Fibroblast of skin of abdomen (primary cell): ENCODE measurements at places on chromosomes 2 and 18.

DNA sequence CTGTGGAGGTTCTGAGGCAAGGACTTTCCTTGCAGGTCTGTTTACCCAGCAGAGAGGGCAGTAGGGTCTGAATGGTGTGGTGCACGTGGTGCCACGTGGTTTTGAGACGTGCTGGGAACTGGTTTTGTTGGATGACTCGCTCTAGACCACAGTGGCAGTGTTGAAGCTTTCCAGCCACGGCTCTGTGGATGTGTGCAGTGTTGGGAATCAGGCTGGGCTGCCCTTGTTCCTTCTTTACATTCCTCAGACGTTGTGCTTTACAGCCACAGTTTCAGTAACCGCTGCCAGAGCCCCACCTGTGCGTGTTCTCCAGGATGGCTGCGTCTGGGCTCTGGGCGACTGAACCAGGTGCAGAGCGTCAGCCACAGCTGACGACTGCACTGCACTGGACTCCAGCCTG, 8.2 kb downstream of the CTDP1 start:
- peak; percentile 13 for DNase-seq

DNA sequence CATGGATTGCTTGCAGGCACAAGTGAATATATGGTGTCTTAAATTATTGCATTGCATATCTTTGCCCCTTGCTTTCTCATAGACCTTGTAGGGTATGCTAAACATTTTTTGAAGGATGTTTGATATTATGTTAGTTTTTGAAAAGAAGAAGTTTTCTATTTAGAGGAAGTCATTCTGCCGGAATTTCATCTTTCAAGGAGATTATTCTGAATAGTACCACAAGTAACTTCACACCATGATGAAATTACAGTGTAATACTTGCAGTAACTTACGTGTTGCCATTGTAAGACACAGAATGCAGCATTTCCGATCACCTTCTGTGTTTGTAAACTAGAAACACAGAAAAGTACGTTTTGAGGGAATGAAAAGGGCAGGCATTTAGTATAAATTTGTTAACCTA, 71.9 kb downstream of the ACVR2A start:
- no peak for DNase-seq

DNA sequence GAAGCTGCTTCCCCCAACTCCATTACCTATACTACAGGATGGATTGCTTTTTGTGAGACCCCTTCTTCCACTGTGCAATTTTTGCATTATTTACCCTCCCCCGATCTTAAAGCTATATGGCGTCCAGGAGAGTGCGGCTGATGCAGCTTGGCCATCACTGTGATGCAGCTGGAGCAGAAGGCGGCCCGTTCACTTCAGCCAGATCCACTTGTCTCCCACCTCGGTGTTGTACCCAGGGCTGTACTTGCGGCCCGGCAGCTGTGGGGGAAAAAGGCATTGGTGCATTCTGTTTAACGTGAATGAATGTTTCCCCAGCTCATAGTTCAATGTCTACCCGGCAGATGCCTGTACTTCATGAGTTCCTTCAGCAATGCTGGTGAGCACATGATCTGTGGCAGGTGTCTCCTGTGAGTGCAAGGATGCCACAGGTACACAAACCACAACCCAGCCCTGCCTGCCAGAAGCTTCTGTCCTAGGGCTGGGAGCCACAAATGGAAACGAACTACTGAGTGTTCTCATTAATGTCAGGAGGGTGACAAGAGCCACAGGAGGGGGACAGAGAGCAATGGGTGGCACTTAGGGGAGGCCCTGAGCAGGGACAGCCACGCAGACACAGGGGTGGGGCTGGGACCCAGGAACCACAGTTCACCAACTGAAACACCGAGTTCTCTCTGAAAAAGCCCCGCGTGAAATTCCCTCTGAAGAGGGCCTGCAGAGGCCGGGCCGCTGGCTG, 64.0 kb downstream of the NDUFA10 start:
- no peak for DNase-seq

DNA sequence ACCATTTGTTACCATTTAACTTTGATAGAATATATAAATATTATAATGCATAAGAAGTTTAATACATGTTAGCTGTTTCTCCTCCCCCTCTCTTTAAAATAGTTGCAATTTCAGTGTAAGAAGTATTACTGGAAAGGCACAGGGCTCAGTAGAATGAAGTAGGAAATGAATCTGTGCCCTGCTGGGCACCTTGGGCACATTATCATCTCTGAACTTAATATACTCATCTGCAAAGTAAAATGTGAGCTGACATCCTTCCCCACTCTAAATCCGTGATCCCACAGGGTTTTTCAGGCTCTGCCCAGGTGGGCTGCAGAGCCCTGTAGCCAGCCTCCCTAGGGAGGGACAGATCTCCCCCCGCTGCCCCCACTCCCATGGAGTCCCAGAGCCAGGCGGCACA, 56.8 kb downstream of the DPP4 start:
- DNase-seq, result no peak

DNA sequence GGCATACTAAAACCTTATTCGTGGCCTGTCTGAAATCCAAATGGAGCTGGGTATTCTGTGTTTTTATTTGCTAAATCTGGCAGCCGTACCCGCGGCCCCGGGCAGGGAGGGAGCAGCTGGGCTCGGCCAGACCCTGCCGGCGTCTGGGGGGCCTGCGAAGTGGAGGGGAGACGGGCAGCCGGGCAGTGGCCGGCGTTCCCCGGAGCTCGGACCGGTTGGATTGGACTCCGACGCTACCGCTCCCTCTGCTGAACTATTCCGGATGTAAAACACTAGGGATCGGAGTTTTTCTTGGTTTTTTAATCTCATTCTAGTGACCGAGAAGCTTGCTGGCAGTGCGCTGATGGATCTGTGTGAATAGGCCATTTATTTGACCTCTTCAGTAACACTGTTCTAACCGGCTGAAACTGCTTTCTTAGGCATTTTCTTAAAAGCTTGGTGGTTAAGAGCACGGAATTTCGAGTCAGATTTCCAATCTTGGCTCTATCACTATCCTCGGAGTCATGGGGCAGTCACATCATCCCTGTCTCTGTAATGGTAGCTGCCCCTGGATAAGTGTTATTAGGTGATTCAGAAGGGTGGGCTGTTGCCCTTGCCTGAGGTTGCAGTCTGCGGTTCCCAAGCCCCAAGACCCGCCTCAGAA, 694 bp downstream of the UNC50 start:
- peak; percentile 20 for DNase-seq

DNA sequence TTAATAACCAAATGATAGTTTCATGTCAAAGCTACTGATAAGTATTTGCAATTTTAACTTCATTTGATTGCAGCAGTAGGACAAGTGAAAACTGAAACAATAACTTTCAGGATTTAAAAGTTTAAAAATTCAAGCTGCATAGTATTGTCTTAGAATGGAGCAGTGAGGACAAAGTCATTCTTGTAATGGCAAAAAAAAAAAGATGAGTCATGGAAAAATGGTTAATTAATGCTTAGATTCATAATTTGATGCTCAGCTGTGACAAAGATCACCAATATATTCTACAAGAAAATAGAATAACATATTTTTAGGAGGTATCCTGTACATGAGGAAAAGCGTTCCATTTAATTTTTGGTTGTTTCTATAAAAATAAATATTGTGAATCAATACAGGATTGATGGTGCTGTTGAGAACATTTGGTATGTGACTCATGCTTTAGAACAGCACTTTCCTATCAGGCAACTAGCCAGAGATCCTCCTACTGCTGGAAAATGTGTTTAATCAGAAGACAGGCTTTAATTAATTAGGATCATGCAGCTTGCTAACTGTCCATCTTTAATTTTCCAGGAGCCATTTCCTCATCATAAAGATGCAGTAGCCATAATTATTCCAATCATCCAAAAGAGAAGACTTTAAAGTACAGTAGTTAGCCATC, 239.0 kb upstream of the MMADHC start:
- peak; percentile 57 for DNase-seq

DNA sequence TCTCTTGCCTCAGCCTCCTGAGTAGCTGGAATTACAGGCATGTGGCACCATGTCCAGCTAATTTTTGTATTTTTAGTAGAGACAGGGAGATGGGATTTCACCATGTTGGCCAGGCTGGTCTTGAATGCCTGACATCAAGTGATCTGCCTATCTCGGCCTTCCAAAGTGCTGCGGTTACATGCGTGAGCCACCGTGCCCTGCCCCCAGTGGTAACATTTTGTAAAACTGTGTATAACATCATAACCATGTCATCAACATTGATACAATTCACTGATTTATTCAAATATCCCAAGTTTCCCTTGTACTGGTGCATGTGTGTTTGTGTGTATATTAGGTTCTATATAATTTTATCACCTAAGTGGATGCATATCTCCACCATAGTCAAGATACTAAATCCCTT, 70.0 kb downstream of the PDCL3 start:
- DNase-seq, result no peak

DNA sequence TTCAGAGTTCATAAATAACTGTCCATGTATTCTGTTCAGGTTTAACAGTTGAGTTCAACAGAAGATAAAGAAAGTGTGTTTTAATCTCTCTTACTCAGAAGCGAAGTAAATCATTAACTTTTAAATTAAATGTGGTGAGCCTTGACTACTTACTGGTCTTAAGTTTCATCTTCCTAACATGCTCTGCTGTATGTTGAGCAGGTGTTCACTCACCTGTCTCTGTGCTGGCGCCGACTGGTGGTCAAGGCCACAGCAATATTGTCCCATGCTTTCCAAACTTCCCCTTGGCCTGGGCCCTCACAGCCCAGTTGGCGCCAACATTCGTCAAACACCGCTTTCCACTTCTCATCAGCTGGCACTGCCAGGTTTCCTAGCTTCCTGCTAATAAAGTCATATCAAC, 17.0 kb upstream of the MPP4 start:
- DNase-seq, result no peak

GRCh38 chr2:75375646-75376582, 176.6 kb upstream of the TACR1 start:
- peak; percentile 44 for DNase-seq

- DNase-seq, result peak; percentile 43
These were observed 139.4 kb upstream of the HAAO start for GRCh38 chr2:42931818-42932195.

DNA sequence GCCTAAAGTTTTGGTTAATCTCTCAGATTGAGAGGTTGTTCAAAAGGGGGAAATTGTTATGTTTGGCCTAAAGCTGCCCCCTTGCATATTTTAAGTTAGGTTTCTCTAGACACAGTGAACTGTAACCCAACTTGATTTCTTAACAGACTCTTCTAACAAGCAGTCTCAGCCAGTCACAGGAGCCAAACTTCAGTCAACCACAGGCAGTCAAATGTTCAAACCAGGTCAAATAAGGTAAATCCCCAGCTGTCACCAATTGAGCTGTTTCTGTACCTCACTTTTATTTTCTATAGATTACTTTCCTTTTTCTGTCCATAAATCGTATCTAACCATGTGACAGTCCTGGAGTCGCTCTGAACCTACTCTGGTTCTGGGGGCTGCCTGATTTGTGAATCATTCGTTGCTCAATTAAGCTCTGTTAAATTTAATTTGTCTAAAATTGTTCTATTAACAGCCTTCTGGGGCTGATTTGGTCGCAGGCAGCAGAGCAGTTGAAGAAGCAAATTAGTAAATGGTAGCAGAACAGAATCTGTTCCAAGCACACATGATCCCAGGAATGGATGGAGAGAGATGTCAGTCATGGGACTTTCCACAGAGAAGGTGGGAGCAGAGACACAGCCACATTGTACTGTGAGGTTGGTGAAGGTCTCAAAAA, 16.4 kb upstream of the NFU1 start:
- DNase-seq, result peak; percentile 22

DNA sequence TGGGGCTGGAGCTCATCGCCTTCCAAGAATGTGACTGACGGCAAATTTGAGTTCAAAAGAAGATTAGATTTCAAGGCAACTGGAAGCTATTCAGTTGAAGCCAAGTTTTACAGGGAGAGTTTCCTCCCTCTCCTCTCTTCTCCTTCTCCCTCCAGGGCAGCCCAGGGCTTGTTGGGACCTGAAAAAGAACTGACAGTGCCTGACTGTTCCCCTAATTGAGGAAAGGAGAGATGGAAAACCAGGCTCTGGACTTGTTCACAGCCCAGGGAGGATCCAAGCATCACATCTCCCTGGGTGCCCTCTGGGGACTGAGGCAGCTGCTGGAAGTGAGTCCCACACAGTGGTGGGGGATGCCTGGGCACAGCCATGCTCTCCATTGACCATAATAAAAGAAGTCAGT, 88.1 kb downstream of the THNSL2 start:
- DNase-seq, result no peak

GRCh38 chr2:203683421-203683820, 23.0 kb upstream of the CD28 start:
- no peak for DNase-seq

DNA sequence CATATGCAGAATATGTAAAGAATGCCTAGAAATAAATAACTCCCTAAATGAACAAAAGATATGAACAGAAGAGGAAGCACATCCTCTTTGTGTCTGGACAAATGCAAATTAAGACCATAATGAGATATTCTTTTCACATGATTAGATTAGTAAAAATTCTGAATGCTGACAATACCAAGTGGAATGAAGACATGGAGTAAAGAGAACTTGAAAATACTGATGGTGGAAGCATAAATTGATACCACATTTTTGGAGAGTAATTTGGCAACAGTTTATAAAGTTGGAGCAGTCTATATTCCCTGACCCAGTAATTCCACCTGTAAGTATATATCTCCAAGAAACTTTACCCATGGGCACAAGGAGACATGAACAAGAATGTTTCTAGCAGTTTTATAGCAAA, 130.0 kb downstream of the CAPN13 start:
- peak; percentile 37 for DNase-seq

DNA sequence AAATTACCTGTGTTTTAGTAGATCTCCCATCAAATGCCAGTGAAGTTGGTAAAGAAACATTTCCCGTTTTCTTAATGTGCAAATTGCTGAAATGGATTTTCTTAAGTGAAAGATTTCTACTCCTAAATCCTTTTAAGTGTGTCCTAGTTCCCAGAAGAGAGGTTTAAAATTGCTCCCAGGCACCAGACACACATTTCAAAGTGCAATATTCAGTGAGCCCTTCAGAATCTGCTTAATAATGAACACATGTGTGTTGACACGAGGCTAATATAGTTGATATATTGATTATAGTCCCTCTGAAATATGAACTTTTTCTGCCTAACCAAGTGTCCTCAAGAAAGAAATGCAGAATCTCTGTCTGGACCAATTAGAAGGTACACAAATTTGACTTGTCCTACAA, 861.7 kb upstream of the CNTNAP5 start:
- DNase-seq, result no peak

GRCh38 chr2:237012577-237013267, 73.0 kb upstream of the COPS8 start:
- peak; percentile 77 for DNase-seq

GRCh38 chr18:10482985-10483949, 28.8 kb downstream of the APCDD1 start:
- DNase-seq, result no peak

- DNase-seq, result peak; percentile 66
These were observed 173.5 kb downstream of the FMNL2 start for GRCh38 chr2:152508446-152508845.

DNA sequence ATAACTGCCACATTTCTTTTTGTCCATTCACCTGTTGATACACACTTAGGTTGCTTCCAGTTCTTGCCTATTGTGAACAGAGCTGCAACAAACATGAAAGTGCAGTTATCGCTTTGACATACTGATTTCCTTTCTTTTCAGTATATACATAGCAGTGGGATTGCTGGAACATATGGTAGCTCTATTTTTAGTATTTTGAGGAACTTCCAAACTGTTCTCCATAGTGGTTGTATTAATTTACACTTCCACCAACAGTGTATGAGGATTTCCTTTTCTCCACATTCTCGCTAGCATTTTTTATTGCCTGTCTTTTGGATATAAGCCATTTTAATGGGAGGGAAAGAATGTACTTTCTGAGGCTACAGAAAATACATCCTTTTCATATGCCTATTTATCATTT, 167.4 kb downstream of the GULP1 start:
- peak; percentile 17 for DNase-seq

- no peak for DNase-seq
These were observed 20.1 kb downstream of the R3HDM1 start for GRCh38 chr2:135551356-135551755.

- DNase-seq, result no peak
These were observed 28.4 kb upstream of the LONRF2 start for GRCh38 chr2:100350661-100351185.
